H54 (cell line): ENCODE measurements at places on chromosomes 3 and 15.

DNA sequence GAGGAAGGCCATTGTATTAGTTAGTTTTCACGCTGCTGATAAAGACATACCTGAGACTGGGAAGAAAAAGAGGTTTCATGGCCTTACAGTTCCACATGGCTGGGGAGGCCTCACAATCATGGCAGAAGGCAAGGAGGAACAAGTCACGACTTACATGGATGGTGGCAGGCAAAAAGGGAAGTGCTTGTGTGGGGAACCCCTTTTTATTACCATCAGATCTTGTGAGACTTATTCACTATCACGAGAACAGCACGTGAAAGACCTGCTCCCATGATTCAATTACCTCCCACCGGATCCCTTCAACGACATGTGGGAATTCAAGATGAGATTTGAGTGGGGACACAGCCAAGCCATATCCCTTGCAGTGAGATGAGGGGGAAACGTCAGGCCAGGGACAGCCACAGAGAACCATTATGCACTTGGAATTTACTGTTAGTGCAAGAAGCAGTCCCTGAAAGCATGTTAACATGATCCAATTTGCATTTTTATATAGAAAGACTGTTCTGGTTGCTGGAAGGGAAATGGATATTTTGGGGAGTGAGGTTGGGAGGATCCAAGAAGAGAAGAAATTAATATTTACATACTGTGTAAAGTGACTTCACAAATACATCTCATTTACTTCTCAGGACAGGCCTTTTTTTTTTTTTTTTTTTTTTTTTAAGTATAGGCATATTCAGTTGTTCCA lies 87.1 kb downstream of the ARNT2 start:
- no peak for DNase-seq

DNA sequence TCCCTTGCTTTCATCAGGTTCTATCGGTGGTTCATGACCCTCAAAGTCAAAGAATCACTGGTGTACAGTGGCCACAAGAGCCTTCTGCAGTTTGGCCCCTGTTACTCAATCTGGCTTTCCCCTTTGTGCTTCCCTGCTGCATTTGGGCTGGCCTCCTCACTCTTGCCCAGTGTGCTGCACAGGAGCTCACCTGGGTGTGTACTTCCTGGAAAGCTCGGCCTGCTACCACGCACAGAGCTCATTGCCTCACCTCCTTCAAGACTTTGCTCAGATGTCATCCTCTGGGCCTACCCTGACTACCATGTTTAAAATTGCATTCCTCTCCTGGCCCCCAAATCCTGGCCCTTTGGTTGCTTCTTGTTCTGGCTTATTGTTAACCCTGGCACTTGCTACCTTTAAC lies 90.9 kb downstream of the MITF start:
- no peak for DNase-seq

- DNase-seq, result peak; percentile 10
Measured at GRCh38 chr3:159884661-159885402, 103.8 kb upstream of the IL12A start.

DNA sequence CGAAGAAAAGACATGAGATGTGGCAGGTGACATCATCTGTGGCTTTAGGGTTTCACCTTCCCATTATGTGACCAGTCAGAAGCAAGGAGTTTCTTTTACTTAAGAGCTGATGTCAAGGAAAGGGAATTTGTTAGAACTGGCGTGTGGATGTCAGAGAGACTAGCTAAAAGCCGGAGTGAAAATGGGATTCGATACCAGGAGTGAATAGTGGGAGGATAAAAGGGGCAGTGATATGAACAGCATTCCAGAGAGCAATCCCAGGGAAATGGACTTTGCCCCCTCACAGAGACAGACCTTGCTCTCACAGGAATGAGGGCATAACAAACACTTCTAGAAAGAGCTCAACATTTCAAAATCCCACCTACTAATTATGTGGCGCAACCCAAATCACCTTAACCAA lies 5.9 kb upstream of the FMN1 start:
- no peak for DNase-seq

GRCh38 chr3:122947738-122948137 lies 79.8 kb downstream of the SEMA5B start:
- no peak for DNase-seq

DNA sequence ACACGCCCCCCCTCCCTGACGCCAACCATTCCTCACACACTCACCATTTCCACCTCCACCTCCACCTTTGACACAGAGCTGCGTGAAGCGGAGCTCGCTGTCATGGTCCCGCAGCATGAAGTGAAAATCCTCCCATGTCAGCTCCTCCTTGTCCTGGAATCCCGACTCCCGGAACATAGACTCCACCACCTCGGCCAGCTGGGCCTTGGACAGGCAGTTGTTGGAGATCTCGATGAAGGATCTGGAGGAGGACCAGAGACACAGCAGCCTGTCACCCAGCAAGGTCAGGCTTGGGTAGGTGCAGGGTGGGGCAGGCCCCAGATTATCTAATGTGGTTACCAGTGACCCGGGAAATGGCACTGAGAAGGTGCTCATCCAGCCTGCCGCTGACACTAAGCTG lies 12.2 kb downstream of the DUOX2 start:
- no peak for DNase-seq

DNA sequence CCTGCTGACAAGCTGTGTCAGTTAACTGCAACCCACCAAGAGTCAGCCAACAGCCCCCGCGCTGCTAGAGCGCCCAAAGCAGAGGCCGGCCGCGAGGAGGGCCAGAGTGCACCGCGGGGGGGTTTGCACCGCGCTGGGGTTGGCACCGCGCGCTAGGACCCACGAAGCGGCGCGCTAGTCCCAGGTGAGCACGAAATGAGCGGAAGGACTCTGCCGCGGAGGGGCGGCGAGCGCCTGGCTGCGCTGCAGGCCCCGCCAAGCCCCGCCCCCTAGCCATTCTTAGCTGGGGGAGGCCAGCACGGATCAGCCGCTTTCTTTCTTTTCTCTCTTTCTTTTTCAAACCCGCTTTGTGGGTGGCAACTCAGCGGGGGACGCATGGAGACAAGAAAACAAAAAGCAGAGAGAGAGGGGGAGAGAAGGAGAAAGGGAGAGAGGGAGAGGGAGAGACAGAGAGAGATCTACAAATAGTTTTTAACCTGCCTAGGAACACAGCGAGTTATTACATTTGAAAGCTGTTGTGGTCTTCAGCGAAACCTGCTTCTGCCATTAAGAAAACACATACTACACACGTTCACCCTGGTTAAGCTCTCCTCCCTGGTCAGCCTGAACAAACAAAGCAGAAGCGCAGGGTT lies 6.9 kb upstream of the FOXB1 start:
- no peak for DNase-seq

- peak; percentile 24 for DNase-seq
Measured at GRCh38 chr3:128804017-128804810, 75.2 kb upstream of the ACAD9 start.

DNA sequence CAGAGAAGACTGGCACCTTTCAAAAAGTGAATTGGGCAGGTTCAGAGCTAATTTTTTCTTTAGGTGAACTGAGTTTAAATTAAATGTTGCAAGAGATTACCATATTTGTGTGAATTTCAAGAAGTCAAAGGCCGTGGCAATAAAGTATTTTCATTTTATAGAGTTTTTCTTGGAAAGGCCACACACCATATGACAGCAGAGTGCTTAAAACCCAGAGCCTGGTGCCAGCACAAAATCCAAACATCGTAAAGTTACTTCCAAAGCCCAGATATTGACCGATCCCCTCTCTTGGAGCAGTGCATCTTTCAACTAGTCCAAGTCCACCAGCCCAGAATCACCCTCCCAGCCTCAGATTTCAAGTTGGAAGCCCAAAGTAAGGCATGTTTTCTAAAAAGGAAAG lies 164.5 kb downstream of the VGLL4 start:
- DNase-seq, result no peak

- no peak for DNase-seq
Measured at GRCh38 chr3:128458746-128459460, 7.8 kb downstream of the DNAJB8 start.

GRCh38 chr3:10268930-10269329 lies 20.7 kb downstream of the TATDN2 start:
- DNase-seq, result no peak

DNA sequence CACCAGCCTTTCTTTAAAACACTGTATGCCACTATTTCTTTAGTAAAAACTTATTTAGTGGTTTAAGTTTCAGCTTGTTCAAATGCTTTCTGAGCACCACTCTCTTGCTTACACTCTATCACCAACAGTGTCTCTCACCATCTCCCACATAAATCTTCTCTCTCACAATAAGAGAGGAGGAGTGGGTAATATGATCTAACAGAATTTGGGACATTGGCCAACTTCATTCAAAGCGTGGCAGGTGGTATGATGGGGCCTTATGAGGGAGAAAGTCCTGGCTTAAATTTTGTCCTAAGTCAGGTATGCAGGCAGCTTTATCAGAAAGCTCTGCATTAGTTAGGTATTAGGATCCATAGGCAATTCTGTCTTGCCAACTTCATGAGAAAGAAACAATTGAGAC lies 1132.5 kb downstream of the TUSC7 start:
- DNase-seq, result no peak

DNA sequence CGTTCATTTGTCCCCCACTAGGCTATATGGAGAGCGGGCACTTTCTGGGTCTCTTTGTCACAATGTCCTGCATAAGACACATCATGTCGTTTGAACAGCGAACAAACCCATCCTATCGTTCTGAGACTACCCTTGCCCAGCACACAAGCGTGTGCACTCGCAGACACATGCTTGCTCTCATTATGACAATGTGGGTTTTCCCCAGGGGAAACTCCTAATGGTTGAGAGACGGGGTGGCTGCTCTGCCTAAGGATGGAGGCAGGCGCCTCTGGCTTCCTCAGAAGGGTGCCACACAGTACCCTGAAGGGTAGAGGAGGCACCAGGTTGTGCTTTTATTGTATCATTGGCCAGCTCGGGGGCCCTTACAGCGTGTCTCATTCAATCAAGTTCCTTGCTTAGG lies 51.0 kb upstream of the MYZAP start:
- no peak for DNase-seq

- DNase-seq, result no peak
Measured at GRCh38 chr3:168307893-168308292, 212.2 kb upstream of the GOLIM4 start.

DNA sequence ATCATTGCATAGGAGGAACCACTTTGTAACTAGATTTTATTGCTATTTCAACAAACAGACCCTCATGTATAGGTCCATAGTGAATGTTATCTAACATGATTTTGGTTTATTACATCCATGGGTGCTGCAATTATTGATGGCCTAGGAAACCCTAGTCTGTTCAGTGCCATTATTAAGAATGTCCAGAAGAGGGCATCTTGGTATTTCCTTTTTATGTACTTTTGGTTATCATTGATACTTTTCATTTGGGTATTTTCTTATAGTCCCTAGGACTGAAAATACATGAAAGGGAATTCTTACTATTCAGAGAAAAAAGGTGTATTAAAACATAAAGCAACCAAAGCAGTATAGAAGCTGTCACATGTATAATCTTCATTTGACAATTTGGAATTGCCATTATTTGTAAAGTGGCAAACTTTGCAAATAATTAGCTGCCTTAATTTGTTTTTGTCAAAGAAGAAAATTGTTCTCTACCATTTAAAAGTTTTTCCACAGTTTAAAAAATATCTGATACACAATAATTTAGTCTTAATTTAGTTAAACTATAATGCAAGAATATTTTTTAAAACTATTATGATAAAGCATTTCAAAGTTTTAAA lies 48.7 kb downstream of the CNOT10 start:
- DNase-seq, result no peak

DNA sequence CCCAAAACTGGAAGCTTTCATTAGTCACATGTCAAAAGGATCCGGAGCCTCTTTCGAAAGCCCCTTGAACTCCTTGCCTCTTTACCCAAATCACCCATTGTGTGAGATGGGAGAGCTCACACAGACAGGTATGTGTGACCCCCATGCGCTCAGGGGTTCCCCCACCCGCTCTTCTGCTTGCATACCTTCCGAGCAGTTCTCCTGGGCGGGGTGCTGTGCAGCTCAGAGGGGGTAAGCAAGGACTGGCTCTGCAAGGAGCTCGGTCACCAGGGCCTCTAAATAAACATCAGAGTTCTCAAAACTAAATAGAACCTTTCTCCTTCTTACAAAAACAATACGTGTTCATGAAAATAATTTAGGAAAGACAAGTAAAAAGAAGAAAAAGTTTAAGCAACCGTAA lies 55.7 kb downstream of the PXYLP1 start:
- no peak for DNase-seq

- DNase-seq, result no peak
Measured at GRCh38 chr3:105746231-105746996, 122.4 kb downstream of the CBLB start.

GRCh38 chr3:20608054-20608738 lies 422.2 kb upstream of the SGO1 start:
- no peak for DNase-seq

DNA sequence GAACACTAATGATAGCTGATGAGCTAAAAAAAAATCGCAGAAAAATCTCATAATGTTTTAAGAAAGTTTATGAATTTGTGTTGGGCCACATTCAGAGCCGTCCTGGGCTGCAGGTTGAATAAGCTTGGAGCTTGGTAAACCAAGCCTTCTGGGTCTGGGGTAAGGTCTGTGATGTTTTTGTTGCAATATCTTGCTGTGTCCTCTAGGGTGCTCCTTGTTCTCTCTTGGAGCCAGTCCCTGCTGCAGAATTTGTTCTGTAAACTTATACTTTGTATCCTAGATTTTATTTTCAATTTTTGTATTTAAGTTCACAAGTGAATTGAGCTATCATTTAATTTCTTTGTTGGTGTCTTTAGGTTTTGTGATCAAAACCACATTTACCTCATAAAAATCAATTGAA lies 143.7 kb downstream of the NR1D2 start:
- no peak for DNase-seq

DNA sequence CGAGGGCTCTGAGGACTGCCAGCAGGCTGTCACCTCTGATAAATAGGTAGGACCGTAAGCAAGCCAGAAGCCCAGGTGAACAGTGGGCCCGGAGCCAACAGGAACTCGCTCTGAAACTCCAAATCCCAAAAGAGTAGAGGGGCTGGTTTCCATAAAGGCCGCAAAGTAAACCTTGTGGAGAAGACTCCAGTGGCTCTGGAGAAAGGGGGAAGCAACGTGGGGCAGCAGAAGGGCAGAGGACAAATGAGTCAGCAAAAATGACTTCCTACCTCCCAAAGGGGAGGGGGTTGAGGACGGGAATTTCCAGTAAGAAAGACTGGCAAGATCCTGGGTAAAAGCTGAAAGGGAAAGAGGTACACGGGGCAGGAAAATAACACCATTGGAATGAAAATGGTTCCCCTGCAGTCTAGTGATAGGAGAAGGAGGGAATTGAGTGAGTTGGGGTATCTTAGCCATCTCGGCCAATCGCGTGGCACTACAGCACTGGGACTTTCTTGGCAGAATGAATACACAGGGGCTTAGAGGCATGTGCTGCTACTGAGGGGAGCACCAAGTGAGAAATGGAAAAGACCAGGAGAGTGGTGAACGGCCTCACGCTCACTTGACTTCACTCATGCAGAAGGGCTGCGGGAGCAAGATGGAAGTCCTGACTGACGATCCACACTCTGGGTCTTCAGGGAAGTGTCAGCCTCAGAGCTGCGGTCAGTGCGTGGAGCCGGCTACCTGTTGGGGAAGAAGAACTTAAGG lies 33.2 kb downstream of the BMF start:
- no peak for DNase-seq

GRCh38 chr3:160057331-160057730 lies 68.7 kb downstream of the IL12A start:
- DNase-seq, result no peak

- no peak for DNase-seq
Measured at GRCh38 chr15:62647843-62648505, 394.6 kb upstream of the TPM1 start.
